ENCODE measurements at places on chromosomes 4 and X.

DNA sequence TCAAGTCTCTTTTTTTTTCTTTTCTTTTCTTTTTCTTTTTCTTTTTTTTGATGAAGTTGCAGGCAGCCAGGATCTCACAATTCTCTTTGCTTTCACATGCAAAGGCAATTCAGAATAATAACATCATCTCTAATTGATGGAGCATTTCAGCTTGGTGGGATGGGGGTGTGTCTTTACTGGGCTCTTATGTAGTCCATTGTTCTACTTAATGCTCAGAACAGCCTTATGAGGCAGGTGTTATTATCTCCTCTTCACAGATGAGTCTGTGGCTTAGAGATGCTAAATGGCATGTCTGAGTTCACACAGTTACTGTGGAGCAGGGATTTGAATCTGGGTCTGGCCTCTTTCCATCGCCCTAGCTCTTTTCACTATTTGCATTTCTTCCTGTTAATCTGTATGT lies 70.2 kb downstream of the TRPC5 start:
- DNase-seq = no peak

GRCh38 chr4:123017636-123018395 lies 95.4 kb upstream of the NUDT6 start:
- DNase-seq = no peak

DNA sequence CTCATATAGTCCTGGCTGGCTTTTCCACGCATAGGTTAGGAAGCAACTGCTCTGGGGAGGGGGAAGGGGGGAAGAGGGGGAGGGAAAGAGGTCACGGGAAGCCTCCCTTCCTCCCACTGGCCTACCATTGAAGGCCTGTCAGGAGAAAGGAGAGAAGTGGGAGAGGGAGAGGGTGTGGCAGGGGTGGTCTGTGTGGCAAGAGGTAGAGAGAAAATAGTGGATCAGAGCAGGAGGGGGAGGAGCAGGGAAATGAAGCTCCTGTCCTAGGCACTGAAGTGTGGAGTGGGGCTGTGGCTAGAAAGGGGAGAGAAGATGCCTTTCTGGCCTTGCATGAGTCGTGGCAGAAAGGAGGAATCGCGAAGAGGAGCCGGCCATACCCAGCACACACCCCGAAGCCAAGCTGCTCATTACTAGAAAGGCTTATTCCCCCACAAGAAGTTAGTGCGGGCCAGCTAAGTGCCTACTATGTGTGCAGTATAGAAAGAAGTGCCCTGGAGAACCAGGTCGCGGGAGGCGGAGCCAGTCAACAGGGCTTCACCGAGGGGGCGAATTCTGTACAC lies 1.1 kb upstream of the TMEM164 start:
- no peak for DNase-seq

GRCh38 chr4:140568507-140569306 lies at the start of gene UCP1:
Gene UCP1 (minus strand): TSS chr4:140568961. CDS start chr4:140568729, 232 bp downstream.
- no peak for DNase-seq

DNA sequence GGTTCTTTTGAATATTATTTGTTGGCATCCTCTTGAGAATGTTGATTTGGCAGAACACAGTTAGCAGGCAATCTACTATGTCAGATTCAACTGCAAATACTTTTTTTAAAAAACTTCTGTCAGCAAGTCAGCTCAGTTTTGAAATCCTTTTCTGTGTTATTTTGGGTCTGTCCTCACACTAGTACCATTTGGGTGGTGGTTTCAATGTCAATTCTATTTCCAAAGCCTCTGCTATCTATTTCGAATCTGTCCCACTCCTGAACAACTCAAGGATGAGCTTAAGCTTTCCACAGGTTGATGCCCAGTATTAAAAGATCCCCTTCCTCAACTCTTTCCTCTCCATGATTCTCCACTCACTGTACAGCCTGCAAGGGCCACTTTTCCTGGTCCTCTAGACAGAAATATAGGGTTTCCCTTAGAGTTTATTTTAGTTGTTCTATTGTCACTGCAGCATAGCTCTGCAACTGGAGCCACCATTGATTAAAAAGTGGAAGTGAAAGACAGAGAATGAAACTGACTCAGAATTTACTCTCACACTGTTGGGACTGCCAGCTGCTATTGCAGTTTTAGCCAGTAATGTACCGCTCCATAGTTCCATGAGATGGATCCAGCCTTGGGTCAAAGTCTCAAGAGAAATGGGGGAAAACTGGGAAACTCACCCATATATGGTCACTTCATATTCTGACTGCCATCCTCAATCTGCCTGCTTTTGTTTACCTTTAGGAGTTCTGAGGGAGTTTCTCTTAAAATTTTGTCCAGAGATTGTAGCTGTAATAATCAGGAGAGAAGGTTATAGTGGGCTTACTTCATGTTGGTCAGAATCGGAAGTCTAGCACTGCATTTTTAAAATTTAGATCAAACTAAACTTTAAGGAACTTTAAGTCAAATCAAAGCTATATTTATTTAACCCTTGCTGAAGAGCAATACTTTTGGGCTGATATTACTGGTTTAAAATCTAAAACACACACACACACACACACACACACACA lies 14.6 kb downstream of the HDX start:
- DNase-seq = no peak

- no peak for DNase-seq
Observed at GRCh38 chr4:156223985-156224384, 270.3 kb upstream of the CTSO start.

GRCh38 chr4:66633477-66633876 lies 911.8 kb downstream of the CENPC start:
- no peak for DNase-seq

- DNase-seq = no peak
Observed at GRCh38 chr4:188372829-188373228, 233.6 kb downstream of the TRIML1 start.

GRCh38 chr4:96315815-96316214 lies 475.9 kb downstream of the PDHA2 start:
- DNase-seq = no peak

GRCh38 chr4:187612301-187612700 lies 383.3 kb upstream of the ZFP42 start:
- no peak for DNase-seq

- DNase-seq = peak; percentile 39
Observed at GRCh38 chr4:38759113-38759789, 23.5 kb downstream of the TLR10 start.

GRCh38 chr4:3440011-3440410 lies 1.8 kb upstream of the HGFAC start:
- no peak for DNase-seq

GRCh38 chrX:41468647-41469323 lies 21.6 kb downstream of the NYX start:
- DNase-seq = no peak

DNA sequence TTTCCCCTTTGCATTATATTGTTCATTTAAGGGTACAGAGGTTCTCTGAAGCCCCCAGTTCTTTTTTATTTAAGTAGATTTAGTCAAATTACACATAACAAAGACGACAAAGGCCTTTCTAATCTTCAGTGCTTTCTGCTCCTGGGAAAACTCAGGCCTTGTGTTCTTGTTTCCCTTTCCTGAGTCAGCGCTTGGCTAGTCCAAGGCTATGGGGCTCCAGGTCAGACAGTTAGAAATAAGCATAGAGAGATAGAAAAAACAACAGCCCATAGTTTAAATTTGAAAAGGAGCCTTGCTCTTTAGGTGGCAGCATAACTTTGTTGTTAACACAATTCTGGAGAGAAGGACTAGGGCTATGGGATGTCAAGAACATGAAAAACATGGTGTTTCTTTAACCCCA lies 97.3 kb downstream of the PPP1R2C start:
- DNase-seq = no peak

GRCh38 chr4:19774690-19775256 lies 476.9 kb upstream of the SLIT2 start:
- DNase-seq = no peak

All from stimulated activated naive CD8-positive, alpha-beta T cell treated with anti-CD3 and anti-CD28 coated beads, Interleukin-15, amount 100 ng/mL, for 72 hours (primary cell).